SK-MEL-5 (cell line): ENCODE measurements at places on chromosomes 16 and 17. TPM values are rescaled to one million over a fixed set of nuclear protein-coding genes. Genes with fewer than 3 reads are reported as not detected.

Gene LMF1
- total RNA-seq, result 10.9 and 15.5 TPM in 2 replicates

Gene USP6
- not detected in 2 replicates for total RNA-seq

Gene PRR15L
- not detected in 2 replicates for total RNA-seq

Gene C17orf78
- total RNA-seq, result not detected in 2 replicates

Gene CHRNB1
- total RNA-seq, result 3.3 and 4.5 TPM in 2 replicates

Gene SKAP1
- not detected in 2 replicates for total RNA-seq

Gene RNF135
- 18.3 and 18.6 TPM in 2 replicates for total RNA-seq

Gene CNGB1
- not detected in 2 replicates for total RNA-seq

Gene NFE2L1
- total RNA-seq, result 32.6 and 35.4 TPM in 2 replicates

Gene KRTAP17-1
- total RNA-seq, result not detected in 2 replicates

Gene SLC16A6
- total RNA-seq, result 707 and 748 TPM in 2 replicates
